Fibroblast of skin of left biceps (primary cell): ENCODE measurements at places on chromosomes 13 and 19.

DNA sequence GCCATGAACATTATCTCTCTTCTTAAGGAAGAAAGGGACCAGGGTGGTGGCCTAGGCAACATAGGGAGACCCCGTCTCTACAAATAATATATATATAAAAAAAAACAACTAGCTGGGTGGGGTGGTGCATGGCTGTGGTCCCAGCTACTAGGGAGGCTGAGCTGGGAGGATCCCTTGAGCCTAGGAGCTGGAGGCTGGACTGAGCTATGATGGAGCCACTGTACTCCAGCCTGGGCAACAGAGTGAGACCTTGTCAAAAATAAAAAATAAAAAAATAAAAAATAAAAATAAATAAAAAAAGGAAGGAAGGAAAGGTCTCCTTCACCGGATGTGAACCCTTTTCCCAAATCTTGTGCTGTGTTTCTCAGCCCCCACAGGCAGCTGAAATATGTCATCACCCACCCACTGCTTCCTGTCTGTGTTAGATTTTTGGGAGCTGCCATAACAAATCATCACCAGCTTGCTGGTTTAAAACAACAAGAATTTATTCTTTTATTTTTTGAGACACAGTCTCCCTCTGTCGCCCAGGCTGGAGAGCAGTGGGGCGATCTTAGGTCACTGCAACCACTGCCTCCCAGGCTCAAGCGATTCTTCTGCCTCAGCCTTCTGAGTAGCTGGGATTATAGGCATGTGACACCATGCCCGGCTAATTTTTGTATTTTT lies 9.5 kb upstream of the TSPAN16 start:
- no peak for DNase-seq

- no peak for DNase-seq
Measured at GRCh38 chr19:10190026-10190425, 4.7 kb downstream of the DNMT1 start.

GRCh38 chr19:55585658-55586339 lies 5.2 kb upstream of the ZNF579 start:
- DNase-seq = peak; percentile 69

DNA sequence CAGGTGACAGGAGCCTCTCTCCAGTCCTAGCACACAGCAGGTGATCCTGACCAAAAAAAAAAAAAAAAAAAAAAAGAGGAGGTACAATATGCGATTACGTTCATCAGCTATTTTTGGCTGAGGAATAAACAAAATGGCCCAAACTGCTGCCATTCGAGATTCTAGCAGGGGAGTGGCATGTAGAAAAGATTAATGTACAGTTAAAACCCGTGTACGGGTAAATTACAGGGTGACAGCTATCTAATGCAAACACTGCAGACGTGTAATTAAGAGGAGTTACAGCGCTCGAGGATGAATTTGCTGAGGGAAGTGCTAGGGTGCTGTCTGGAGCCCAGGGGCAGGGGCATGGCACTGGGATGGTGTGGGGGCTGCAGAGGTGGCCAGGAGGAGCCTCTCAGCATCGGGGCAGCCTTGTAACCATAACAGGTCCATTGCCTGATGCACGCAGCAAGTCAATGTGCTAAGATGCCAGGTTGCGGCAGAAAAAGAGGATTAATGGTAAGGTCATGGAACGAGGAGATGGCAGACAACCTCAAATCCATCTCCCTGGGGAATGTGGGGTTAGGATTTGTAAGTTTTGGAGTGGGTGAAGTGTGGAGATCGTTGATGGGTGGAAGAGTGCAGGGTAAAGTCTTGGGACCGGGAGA lies 17.4 kb downstream of the CHST8 start:
- no peak for DNase-seq

- DNase-seq = no peak
Measured at GRCh38 chr13:110597041-110597689, 18.2 kb upstream of the NAXD start.

- no peak for DNase-seq
Measured at GRCh38 chr19:29285187-29285687, 72.3 kb upstream of the UQCRFS1 start.

- DNase-seq = peak; percentile 65
Measured at GRCh38 chr13:114130837-114131582, 1.4 kb downstream of the RASA3 start.

DNA sequence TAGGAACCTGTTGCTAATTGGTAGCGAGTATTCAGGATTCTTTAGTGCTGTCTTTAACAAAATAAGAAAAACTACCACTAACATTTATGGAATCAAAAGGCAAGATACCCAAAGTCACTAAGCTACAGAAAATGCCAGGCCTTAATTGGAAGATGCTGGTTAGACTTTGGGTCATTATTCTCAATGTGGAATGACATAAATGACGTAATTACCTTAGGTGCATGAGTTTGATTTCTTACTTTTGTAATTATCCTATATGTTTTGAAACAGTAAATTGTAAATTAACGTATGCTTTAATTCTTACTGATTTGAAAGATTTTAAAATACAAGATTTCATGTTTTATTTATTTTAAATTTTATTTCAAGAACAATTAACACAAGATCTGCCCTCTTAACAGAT lies 25.0 kb downstream of the SGCG start:
- no peak for DNase-seq
